GM12878 (cell line): ENCODE measurements at places on chromosomes 7 and 10.

DNA sequence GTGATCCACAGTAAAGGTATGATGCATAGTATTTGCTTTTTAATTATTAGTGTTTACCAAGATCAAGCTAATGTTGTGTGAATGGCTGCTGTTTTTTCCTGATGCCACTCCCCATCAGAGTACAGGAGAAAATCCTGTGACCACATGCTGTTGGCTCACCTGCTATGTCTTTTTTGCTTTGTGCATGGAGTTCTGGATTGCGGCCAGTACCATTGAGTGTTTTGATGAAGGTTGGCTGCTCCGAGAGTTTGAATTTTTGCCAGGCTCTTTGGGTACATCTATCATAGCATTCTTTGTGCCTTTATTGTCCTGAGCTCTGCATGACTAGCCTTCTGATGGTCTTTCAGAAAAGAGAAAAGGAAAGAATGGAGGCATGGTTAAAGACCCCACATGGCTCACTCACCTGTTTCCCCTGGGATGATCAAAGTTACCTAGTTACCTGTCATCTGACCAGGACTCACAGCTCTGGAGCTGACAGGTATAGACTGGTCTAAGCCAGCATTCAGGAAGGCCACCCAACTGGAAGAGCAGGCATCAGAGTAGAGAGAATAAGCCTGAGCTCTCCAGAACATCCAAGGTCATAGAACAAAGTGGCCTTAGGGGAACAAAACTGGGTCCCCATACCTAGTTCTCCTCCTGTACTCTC, 11.8 kb upstream of the SGPL1 start:
- no peak for DNase-seq

DNA sequence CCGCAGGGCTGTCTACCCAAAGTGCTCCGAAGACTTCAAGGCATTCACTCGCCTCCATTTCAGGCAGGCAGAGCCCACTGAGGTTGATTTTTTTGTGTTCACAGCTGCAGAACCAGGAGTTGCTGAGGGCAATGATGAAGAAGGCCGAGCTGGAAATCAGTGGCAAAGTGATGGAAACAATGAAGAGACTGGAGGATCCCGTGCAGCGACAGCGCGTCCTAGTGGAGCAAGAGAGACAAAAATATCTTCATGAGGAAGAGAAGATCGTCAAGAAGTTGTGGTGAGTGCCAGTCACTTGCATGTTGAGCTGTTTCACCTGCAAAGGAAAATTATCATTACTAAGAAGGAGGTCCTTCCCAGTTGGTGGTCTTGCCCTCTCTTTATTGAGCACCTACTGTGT, 210.5 kb downstream of the ARHGAP21 start:
- no peak for DNase-seq

DNA sequence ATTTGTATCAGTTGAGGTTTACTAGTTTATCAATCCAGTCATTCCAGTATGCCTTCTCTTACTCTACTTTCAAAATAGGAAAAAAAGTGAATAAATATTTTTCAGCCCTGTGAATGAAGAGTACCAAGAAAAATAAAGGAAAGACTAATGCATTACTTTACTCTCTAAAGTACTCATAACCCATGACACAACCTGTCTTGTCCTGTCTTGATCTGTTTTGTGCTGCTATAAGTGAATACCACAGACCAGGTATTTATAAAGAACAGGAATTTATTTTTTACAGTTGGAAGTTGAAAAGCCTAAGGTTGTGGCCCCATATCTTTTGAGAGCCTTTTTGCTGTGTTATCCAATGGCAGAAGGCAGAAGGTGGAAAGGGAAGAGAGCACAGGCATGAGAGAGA, 194.6 kb upstream of the DKK1 start:
- no peak for DNase-seq

DNA sequence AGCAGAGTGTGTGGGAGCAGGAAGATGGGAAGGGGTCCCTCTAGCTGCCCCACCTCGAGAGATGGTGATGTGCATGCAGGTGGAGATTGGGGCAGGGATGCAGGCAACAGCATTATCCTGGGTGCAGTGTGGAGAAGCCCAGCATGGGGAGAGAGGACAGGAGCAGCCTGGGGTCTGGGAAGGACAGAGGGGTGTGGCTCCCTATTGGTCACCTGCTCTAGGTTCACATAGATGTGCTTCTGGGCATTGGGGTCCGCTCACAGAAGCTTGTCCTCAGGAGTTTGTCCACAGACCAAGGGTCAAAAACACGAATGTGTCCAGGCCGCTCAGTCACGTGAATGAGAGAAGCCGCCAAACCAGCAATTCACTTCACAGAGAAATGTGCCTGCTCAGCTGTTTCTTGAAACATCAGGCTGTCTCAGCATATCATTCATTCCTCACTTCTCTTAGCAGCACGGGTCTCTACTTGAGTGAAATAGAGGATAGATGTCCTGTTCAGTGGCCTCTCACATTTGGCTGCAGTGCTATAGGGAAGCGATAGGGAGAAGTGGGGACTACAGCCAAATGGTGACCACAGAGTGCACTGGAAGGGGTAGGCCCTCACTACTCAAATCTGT, 11.5 kb upstream of the SLC29A3 start:
- DNase-seq, result no peak

DNA sequence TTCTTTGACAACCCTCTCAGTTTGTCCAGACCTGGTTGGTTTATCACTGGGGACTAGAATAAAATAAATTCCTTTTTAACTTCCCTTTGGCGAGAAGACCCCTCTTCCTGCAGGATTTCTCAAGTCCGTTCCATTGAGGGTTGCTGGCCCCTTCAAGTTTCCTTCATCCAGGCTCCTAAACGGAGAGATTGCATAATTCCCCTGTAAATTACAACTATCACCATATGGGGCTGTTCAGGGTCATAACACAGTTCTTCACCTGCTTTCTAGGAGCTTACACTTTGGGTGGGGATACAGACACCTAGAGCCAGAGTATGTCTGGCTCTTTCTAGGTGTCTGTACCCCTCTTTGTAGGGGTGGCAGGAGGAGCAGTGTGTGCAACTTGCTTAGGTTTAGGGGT, 3.3 kb upstream of the COPS6 start:
- DNase-seq, result no peak

- no peak for DNase-seq
Observed at GRCh38 chr7:44286182-44286617, 39.2 kb downstream of the CAMK2B start.

DNA sequence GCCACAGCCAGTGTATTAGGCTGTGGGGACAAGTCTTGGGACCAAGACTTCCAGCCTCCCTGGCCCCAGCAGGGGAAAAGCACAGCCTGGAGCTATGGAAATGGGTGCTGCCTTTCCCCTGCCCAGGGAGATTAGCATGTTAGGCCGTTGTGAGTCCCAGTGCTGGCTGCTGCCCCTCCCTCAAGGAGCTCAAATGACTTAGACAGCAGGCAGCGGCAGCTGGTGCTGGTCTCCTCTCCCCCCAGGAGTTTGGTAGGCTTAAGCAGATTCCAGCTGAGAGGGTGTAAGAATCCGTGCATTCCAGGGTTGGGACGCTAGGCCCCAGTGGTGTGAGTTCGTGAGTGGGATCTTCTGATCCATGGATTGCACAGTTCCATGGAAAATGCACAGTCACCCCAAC, 301.5 kb upstream of the PHF14 start:
- no peak for DNase-seq

- peak; percentile 94 for DNase-seq
Observed at GRCh38 chr7:20199015-20199737, 18.0 kb downstream of the MACC1 start.

- DNase-seq, result no peak
Observed at GRCh38 chr10:33676606-33677339, 342.3 kb upstream of the NRP1 start.

DNA sequence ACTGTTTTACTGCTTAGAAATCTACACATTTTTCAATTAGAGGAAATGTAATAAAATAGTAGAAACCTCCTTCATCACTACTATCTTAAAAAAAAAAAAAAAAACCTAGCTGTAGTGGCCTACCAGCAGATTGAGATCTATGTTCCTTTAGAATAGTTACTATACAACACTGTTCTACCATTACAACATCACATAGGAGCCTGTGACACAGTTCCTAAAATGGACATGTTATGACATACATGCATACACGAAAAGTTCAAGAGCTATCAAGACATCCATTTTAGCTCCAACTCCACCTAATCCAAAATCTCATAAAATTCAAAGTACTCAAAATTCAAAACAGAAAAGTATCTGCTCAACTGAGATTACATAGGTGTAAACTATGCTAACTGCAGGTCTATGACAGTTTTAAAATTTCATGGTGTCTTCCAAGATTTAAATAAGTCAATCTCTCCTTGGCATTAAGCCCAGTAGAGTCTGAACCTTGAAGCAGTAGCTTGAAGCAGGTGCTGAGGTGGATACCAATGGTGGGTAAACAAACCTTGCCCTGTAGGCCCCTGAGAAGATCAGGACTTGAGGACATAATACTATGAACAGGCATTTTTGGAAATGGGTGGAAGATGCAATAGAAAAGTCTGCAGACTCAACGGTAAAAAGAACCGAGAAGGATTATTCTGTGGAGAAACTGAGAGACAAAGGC, 17.0 kb downstream of the CACUL1 start:
- DNase-seq, result no peak

GRCh38 chr7:129800901-129801300, 151.9 kb downstream of the UBE2H start:
- no peak for DNase-seq

DNA sequence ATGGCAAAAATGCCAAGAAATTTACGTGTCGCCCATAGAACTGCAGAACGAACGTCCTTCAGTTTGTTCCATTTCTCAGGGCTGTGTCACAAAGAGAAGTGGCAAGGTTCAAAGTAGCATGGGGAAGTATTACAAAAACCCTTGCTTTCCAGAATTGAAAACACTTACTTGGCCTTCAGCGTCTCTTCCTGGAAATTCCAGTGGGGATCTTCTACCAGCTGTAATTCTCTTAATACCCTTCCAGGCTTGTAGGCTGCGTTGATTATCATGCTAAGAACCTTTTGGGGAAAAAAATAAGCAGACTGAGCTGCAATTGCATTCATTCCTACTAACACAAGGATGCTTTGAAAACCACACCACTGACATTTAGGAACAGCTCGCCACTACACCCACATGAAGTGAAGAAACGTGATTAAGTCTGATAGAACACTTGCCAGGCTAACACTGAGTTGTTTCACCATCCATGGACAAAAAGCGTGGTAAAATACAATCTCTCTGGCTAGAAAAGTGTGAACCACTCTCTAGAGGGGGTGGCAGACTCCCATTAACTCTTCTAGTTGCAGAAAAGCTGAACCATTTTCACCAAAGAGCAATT, 222.3 kb downstream of the SFMBT2 start:
- DNase-seq, result no peak

GRCh38 chr7:75866114-75866488, 12.7 kb upstream of the RHBDD2 start:
- DNase-seq, result no peak

DNA sequence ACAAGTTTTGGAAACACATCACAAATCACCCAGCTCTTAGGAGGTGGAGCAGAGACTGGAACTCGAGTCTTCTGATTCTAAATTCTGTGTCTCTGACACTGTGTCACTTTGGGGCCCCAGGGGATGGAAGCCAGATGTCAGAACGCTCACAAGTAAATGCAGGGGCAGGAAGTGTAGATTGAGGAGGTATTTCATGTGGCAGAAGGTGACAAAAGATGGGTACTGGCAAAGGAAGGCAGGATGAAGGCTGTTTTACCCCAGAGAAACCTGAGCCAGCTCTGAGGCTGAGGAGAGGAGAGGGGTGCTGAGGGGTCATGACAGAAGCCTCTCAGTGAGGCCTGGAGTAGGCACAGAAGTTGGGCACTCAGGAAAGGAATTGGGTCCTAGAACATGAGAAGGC, 6.0 kb upstream of the PURB start:
- no peak for DNase-seq

GRCh38 chr10:25047591-25048301, 31.3 kb downstream of the THNSL1 start:
- no peak for DNase-seq

DNA sequence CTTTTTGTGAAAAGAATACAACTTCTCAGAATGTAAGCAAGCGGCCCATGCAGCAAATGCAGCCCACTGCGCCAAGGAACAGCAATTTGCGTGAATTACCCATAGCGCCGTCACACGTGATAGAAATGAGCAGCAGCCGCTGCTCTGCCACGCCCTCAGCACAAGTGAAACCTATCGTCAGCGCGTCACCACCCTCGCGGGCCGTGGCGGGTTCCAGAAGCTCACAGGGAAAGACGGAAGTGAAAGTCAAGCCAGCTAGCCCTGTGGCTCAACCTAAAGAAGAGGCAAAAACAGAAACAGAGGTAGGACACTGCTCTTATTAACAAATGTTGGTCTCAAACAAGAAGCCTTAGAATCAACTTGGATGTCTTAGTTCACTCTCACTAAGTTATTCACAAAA, 70.5 kb downstream of the SHH start:
- no peak for DNase-seq

GRCh38 chr10:48507933-48508790, 96.7 kb downstream of the ARHGAP22 start:
- DNase-seq, result no peak

DNA sequence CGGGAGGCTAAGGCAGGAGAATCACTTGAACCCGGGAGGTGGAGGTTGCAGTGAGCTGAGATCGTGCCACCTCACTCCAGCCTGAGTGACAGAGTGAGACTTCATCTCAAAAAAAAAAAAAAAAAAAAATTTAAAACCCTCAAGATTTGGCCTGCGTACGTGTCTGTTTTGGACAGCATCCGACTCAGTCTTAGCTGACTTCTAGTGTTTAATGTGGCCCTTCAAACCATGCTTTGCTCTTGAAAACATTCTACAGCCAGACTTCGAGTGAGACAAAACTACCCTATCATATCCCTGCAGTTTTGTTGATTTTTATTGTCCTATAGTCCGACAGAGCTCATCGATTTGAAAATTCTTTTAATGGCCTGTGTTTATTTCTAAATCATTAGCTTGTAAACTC, 227.1 kb upstream of the SH2B2 start:
- DNase-seq, result no peak

GRCh38 chr7:24442170-24442777, 131.0 kb upstream of the PALS2 start:
- no peak for DNase-seq

DNA sequence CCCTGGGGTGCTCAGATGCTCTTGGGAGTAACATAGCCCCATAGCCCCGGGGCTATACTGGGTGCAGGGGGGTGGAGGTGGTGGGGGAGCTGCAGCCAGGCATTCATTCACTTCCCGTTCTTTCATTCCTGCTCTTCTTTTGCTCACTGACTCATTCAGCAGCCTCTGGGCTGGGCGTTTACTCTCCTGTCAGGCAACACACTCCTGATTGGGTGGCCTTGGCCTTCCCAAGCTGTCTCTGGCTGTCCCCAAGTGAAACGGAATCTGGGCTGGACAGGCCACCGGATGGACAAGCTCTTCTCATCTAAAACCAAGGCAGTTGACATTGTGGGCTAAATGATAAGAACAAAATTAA, 34.6 kb downstream of the CHST3 start:
- no peak for DNase-seq

DNA sequence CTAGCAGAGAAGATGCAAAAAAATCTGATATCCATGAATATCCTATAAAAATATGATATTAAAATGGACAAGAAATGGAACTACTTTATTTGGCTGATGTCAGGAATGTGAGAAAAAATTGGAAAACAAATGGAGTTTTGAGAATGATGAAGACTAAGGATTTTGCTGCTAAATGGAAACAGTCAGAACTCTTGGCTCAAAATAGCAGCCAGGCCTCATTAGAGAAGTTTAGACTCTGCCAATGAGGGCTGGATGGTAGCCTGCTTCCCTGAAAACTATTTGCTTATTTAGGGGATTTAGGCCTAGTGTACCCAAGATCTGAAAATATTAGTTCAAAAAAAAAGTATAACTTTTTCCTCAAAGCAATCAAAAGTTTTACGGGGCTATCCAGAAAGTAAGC, 458.5 kb downstream of the TFEC start:
- DNase-seq, result no peak
